SK-N-DZ (cell line): ENCODE measurements at places on chromosomes 7 and 10.

GRCh38 chr10:29767968-29768367 lies 133.2 kb upstream of the SVIL start:
- DNase-seq = no peak

- DNase-seq = no peak
These were observed 417 bp downstream of the RFC2 start for GRCh38 chr7:74253835-74254128.

GRCh38 chr10:33465747-33466146 lies 131.3 kb upstream of the NRP1 start:
- DNase-seq = no peak

GRCh38 chr7:123738808-123739207 lies 10.0 kb downstream of the WASL start:
- DNase-seq = no peak

DNA sequence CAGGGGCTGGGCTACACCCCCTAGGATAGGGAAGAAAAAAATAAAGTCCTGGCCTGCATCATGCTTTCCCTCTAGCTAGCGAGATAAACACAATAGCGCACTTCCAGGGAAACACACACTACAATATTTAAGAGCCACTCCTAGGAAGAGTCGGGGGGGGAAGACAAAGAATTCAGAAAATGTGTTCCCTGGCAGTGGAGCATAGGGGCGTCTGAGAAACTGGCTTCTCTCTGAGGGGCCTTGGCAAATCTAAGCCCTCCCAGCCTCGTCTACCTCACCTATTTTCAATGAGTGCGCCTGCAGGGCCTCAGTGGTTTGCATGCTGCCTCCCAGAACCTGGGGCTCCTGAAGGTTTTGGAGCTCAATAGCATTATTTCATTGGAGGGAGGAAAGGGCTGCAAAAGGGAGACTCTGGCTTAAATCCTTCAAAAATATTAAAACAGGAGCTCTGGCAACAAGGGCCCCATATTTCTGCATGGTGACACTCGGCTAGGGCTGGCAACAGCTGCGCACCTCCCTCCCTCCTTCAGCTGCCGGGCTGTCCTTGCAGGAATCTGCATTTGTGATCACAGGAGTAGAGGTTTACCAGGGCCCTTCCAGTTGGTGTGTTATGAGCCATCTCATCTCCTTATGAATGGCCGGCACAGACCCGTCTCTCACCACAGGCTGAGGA lies 10.8 kb downstream of the ANXA11 start:
- no peak for DNase-seq
